ENCODE measurements at places on chromosomes 5 and 9.

DNA sequence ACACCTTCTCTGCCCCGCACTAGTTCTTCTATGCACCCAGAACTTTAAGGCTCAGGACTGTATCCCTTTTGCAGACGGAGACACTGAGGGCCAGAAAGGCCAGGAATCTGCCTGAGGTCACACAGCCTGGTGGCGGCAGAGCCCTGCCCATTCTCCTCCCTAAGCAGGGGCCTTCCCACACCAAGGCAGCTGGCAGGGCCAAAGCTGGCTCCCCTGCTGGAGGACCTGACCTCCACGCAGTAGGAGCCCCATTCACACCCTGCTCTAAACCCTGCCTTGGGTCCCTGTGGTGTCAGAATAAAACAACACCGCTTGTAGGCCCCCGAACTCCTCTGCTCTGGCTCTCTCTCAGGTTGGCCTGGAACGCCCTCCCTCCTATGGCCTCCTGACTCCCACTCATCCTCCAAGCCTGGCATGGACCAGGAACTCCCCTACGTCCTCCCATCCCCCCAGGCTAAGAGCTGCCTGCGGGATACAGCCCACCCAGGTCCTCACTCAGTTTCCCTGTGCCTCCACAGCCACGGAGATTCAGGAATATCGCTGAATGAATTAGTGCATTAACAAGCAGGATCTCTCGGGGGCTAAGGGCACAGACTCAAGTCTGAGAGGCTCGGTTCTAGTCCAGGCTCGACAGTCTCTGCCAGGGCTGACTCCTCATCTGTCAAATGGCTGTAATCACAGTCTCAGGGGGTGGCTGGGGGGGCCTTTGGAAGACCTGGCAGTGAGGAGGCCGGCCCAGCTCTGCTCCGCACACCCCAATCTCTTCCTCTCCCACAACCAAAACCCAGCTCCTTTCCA, 2.8 kb downstream of the ST6GALNAC6 start:
- no peak for DNase-seq

DNA sequence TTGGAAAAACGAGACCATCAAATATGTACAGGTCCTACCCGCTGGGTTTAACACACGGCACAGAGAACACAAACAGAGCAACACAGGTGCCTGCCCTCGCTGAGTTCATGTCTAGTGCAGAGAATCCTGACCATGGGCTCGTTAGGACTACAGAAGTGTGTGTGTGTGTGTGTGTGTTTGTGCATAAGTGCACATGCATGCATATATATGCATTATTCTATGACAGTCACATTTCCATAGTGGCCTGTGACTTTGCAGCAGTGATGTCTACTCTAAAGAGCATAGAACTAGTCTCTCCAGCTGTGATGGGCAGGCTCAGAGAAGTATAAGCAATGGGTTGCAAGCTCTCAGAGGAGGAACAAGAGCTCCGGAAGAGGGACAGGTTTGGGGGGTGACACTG, 27.7 kb downstream of the ORM2 start:
- DNase-seq = no peak

DNA sequence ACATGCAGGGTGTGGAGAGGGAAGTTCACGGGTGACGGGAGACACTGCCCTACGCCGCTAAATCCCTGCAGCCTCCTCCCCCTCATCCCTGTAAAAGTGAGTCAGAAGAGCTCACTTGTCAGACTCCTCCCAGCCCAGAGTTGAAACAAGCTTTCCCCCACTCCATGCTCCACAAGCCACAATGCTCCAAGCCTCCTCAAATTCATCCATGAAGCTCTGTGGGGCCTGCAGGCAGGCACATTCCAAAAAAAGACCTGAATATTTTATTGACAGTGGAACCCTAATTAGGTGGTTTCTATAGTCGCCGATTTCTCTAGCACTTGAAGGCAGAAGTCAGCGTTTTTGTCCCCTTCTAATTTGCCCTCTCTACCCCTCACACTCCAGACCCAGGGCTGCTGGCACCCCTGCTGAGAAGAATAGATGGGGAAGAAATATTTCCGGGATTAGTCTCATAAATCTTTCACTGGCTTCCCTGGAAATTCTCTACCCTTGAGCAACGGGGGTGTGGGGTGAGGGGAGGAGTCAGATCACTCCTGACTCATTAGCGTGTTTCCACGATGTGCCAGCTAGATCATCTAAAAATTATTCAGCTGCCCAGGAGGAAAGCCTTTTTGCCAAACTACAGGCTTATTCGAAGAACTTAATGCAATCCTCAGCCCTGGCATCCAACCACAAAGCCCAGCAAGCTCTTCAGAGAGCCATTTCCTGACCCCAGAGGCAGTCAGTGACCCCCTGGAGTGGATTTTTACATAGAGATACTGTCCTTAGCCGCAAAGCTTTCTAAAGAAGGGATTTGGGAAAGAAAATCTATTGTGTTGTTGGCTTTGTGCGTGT, 97.1 kb downstream of the ENC1 start:
- no peak for DNase-seq

DNA sequence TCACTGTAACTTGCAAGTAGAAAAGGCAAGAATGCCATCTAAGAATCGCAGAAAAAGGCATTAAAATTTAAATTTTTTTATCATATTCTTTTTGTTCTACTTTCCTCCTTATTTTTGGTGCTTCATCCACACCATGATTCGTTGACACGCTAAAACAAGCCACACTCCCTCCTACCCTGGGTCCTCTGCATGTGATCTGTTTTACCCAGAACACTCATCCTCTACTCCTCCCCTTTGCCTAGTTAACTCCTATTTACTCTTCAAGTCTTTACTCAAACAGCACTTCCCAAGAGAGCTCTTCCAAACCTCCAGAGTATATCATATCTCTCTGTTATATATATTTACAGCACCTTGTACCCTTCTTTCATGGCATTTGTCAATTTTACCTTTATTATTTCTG, 61.4 kb upstream of the SRP19 start:
- no peak for DNase-seq

DNA sequence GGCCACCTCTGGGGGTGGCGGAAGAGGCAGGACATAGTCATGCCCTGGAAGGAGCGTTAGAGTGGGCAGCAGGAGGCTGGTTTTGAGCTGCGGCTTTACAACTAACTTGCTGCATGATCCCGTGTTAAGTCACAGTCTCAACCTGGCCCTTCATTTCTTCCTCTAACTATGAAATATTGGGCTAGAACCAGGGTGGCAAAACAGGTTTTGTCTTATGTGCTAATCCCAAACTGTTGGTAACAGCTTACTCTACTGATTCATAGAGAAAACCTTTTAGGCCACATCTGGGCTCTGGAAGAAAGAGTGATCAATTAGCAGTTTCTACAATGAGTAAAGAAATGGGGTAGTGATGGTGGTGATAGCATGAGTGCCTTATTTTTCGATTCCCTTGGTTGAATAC, 74.1 kb upstream of the CLINT1 start:
- DNase-seq = no peak

DNA sequence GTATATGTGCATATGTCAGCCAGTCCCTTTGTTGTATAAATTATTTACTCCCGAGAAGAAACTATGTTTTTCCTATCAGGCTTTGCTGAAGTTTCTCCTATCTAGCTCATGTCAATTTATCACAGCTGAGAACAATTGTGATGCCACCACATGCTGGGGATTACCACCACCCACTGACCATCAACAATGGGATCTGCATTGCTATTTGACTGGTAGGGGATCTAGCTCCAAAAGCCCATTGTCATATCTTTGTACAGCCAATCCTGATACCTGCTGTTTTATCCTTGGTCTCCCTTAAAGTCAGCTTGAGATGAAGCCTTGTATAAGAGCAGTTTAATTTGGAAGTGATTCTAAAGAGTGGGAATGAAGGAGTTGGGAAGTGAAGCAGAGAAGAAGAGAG, 53.9 kb upstream of the KCNN2 start:
- no peak for DNase-seq
